ENCODE measurements at places on chromosomes 11 and 22.

GRCh38 chr11:2583605-2583958 lies 116.2 kb downstream of the KCNQ1OT1 start:
- no peak for DNase-seq

- DNase-seq, result no peak
These were observed 41.6 kb downstream of the BUD13 start for GRCh38 chr11:116731097-116731761.

DNA sequence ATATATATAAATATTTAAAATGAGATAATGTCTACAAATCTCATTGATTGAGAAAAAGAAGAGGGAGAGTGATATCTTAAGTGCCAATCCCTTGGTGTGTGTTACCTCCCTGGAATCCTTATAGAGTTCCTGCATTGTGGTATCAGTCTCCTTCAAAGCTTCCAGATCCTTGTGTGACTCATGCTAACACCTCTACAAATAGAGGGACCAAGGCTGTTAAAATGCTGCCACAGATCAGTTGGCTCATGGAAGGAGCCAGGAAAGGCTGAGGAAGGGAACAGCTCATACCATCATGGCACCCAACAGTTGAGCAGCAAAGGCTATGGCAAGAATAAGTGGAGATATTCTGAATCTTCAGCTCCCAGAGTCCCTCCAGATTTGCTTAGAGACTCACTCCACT lies 163.6 kb upstream of the ISX start:
- no peak for DNase-seq

- DNase-seq, result no peak
These were observed 45.6 kb downstream of the TRMU start for GRCh38 chr22:46381142-46381541.

Measured in pancreas (tissue), 10 donors.